Trophoblast cell (in vitro differentiated cells and primary cell): ENCODE measurements at places on chromosomes 1 and 21.

DNA sequence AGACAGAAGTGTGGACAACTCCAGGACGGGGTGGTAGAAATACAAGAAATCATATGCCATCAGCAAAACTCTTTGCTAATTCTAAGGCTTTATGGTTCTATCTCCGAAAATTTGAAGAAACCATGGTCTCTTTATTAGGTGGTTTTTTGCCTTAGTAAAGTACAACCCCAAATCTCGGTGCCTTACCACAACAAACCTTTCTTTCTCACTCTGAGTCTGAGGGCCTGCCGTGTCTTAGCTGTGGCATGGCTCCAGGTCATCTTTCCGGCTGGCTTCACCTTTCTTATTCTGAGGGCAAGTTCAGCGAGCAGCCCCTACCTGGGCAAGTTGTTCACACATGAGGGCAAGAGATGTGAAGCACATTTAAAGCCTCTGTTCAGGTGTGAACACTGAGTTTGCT lies 280.6 kb downstream of the TTLL7 start:
- H3K4me3 ChIP-seq = no peak overlapping the region
- no peaks in the 10 kb centered on the region for H3K27me3 ChIP-seq

DNA sequence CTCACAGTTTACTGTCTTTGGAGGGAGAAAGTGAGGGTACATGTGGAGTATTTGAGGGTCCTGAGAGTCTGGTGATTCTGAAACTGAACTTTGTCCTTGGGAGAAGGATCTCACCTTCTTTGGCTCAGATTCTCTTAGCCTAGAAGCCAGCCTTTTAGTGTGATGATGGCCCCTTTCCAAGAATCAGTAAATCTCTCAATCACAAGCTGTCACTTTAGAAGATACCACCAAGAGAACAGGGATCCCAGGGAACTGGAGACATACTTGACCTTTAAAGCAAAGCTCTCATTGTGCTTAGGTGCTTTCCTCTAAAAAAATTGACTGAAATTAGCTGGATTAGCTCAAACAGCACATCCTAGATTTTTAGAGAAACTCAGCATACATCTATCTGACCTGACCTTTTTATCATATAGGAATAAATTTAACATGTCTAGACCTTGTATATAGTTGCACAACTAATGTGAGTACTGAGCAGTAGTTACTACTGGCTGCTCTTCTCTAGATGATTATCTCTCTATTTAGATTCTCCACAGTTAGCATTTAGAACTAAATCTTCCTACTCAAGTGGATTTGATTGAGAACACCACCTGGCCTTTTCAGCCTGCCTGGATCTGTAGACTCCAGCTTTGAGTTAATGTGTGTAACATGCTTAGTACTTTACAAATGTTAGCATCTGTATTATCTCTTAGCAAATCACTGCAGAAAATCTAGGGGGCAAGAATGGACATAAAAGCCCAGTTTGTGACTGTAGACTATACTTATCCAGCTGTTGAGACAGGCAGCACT lies 157.7 kb downstream of the MAST2 start:
- H3K27ac ChIP-seq = no peak overlapping the region
- no peaks in the 10 kb centered on the region for H3K27me3 ChIP-seq

GRCh38 chr21:37072274-37072987 lies 440 bp downstream of the PIGP start:
- H3K36me3 ChIP-seq = no peaks in the 10 kb centered on the region
- peak; percentile 68 for DNase-seq
- H3K27ac ChIP-seq = peak overlapping the region; percentile 97
- peak overlapping the region; percentile 91 for H3K4me3 ChIP-seq
- H3K4me1 ChIP-seq = peaks cover 7% of the 10 kb centered on the region
- no peaks in the 10 kb centered on the region for H3K27me3 ChIP-seq

DNA sequence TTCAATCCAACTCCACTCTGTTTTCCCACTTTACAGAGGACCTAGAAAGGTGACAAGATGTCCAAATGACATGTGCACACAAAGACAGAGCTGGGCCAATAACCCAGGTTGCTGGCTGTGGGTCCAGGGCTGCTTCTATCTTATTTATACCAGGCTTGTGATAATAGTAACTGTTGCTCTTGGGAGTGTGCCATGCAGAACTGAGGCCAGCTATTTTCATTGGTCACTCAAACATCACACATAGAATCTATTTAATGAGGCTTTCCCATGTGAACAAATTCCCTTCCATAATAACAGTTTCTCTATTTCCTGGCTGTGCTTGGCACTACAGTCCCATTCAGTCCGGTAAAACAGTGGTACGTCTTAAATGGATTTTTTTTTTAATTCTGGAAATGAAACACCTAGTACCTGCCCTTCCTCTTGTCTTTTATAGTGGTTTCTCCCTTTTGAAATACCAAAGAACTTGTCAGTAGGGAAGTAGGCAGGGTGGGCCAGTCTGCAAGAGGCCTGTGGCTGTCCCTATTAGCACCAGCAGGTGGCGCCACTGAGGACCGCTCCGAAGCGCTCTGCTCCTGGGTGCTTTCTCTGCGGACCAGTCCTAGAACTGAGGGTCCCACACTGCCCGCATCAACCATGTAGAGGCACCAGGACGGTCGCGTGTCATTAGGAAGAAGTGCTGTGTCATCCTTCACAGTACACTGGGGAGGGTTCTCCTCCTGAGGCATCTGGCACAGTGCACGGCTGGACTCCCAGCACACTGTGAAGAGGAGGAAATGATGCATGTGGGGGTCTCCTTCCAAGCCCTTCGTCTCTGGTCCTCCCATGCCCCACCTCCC lies 52.1 kb downstream of the GPR161 start:
- no peak overlapping the region for H3K27ac ChIP-seq
- H3K36me3 ChIP-seq = peaks cover 3% of the 10 kb centered on the region
- no peaks in the 10 kb centered on the region for H3K27me3 ChIP-seq
- no peak overlapping the region for H3K4me3 ChIP-seq

GRCh38 chr1:61327436-61327835 lies 245.1 kb downstream of the NFIA start:
- no peaks in the 10 kb centered on the region for H3K4me1 ChIP-seq
- no peaks in the 10 kb centered on the region for H3K36me3 ChIP-seq
- no peak overlapping the region for H3K27ac ChIP-seq
- no peak overlapping the region for H3K4me3 ChIP-seq
- no peak for DNase-seq

DNA sequence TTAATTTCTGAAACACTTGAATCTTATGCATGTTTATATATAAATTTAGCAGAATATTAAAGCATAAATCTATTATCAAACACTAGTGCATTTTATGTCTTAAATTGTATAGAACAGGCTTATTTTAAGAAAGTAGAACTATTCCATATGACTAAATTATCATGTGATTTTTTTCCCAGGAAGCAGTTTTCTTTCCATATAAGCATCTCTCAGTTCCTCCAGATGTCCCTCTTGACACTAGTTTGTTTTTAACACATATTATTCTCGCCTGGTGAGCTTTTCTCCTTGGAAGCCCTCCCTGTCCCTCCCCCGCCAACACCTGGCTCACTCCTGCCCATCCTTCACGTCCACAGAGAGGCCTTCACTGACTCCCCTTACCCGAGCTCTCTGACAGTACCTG lies 48.3 kb upstream of the BCAR3 start:
- H3K36me3 ChIP-seq = no peaks in the 10 kb centered on the region
- H3K4me1 ChIP-seq = no peaks in the 10 kb centered on the region
- no peak for DNase-seq
- H3K27me3 ChIP-seq = no peaks in the 10 kb centered on the region
- H3K27ac ChIP-seq = no peak overlapping the region
- H3K4me3 ChIP-seq = no peak overlapping the region
